ENCODE measurements at places on chromosomes 3 and 15.

- DNase-seq: no peak
Measured at GRCh38 chr15:58889363-58889762, 44.1 kb downstream of the SLTM start.

GRCh38 chr3:150107429-150108175 is 136.9 kb upstream of the PFN2 start:
- DNase-seq: no peak

DNA sequence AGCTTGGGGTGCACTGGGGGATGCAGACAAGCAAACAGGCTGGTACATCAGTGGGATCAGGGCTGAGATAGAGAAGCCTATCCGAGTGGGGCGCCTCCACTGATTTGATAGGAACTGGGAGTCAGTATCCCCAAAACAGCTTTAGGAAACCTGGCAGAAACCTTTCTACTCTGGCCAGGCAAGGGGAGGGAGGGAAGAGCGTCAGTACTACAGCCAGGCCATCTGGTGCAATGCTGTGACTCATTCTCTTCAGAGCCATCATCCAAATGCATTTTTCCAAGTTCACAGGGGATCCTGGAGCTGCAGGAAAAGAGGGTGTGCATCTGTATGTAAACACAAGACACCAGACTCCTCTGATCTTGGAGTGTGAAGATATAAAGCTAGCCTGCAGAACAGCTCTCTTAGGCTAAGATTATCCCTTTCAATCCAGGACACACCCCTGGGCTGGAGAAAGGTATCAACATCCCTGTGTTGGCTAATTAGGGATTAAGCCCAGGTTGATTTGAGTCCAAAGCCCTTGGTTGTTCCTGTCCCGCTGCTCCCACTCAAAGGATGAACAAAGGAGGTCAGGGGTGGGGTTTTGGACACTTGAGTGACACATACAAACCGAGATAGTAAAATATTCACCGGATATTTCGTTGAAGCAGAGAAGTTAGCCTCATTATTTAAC is 9.3 kb downstream of the GALNT15 start:
- DNase-seq: no peak

DNA sequence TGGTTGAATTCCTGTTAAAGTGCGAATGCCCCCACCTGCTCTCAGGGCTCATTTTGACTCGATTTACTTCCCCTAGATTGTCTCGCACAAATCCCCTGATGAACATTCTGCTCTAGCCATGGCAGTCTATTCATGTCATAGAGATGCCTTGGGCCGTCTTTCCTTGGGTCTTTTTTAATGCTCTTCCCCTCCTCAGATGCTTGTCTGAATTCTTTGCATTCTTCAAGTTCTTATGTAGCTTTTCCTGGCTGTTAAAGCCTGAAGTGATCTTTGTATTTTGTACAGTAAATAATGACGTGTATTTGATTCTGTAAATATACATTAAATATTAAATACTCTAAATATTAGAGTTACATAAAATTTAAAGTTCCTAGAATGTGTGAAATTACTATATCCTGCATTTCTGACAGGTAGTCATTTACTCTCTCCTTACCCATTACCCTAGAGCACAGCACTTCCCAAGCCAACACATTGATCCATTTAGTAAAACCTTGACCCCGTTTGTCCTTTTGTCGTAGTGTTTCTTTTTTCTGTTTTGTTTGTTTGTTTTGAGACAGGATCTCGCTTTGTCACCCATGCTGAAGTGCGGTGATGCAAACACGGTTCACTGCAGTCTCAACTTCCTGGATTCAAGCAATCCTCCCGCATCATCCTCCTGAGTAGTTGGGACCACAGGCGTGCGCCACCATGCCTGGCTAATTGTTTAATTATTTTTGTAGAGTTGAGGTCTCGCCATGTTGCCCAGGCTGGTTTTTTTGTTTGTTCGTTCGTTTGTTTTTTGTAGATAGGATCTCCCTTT is 47.9 kb downstream of the YEATS2 start:
- DNase-seq: no peak

GRCh38 chr15:96369825-96370621 is 39.5 kb downstream of the NR2F2 start:
- no peak for DNase-seq

DNA sequence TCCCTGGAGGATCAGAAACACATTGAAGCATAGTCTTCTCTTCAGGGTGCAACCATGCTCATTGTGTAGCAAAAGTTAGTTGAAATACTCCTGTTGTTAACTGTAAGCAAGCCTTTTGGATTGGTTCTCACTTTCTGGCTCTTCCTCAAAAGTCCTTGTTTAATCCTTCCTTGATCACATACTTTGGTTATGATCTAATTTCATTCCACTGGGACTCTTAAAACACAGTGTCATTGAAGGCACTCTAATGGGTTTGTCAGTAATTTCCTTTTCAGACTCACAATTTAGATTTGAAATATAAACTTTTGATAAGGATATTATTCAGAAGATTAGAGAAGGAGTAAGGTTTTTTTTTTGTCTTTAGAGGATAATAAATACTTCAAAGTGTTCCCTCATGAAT is 451.7 kb upstream of the SGO1 start:
- no peak for DNase-seq

All from stimulated activated effector memory CD8-positive, alpha-beta T cell treated with anti-CD3 and anti-CD28 coated beads, Interleukin-12 subunit alpha, Interleukin-12 subunit beta, amount 100 ng/mL, for 72 hours (primary cell).